Astrocyte of the hippocampus (primary cell): ENCODE measurements at places on chromosomes 3 and 15.

DNA sequence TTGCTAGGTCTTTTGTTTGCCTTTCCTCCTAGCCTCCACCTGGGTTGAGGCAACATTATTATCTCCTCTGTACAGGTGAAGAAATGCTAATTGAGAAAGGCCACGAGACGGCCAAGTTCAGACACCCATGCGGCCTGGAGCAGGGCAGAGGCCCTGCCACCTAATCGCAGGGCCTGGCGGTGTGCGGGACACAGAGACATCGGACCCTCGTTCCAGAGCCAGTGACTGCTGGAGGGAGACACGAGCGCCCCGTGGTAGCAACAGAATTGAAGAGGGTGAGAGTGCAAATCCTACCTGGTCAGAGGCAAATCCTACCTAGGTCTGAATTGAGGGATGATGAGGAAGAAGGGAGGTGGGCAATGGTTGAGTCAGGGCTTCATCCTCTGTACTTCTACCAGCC lies 113.8 kb upstream of the MEF2A start:
- no peak for DNase-seq

- peak; percentile 48 for DNase-seq
Observed at GRCh38 chr3:57179580-57180410, 14.6 kb upstream of the IL17RD start.

DNA sequence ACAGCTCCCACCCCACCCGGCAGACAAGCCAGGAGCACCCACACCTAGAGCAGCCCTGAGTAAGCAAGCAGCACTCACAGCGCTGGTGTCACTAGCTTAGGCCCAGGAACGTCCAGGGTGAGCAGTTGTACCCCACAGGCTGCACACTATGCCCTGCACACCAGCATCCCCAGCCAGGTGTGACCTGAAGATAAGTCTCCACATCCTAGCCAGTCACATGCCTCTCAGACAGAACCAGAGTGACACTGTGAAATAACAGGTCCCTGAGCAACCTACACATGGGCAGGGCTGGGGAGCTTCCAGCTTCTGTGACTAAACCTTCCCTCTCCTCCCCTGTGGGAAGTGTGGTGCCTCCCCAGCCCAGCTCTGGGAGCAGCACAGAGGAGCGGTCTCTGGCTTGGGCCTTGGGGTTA lies 253.6 kb downstream of the UACA start:
- no peak for DNase-seq

GRCh38 chr15:35499723-35500122 lies 46.2 kb downstream of the DPH6 start:
- no peak for DNase-seq

GRCh38 chr15:89656116-89656815 lies 999 bp upstream of the KIF7 start:
- no peak for DNase-seq

GRCh38 chr15:76669521-76670207 lies 235.5 kb downstream of the SCAPER start:
- DNase-seq: no peak

DNA sequence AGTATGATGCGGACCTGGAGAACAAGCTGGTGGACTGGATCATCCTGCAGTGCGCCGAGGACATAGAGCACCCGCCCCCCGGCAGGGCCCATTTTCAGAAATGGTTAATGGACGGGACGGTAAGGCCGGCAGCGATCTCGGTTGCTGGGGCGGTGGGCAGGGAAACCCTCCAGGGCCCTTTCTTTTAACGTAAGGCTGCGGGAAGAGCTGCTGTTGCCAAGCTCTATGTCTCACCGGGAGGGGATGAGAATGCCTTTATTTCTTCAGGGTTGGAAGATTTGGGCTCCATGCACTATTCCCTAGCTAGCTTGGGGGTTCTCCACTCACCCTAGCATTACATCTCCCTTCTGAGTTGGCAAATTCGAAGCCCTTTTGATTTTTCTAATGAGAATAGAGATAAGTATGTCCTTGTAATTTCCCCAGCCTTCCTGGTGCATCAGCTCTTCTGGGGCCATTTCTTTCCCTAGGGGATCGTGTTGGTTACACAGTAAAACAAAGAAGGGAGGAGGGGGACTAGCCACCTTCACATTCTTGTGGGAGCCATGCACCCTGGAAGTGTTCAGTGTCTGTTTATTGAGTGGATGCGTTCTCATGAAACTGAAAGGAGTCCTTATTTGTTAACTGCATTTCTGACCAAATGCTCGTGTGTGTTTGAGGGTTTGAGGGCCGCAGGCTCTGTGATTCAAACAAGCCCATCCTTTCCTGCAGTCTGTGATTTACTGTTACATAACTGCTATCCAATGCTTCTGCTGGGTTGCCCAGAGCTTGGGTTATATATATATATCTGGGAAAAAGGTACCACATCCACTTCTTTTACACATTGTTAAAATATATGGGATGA lies 982 bp downstream of the TAGLN3 start:
- DNase-seq: peak; percentile 46

GRCh38 chr3:45365060-45365459 lies 23.3 kb upstream of the LARS2 start:
- peak; percentile 56 for DNase-seq

DNA sequence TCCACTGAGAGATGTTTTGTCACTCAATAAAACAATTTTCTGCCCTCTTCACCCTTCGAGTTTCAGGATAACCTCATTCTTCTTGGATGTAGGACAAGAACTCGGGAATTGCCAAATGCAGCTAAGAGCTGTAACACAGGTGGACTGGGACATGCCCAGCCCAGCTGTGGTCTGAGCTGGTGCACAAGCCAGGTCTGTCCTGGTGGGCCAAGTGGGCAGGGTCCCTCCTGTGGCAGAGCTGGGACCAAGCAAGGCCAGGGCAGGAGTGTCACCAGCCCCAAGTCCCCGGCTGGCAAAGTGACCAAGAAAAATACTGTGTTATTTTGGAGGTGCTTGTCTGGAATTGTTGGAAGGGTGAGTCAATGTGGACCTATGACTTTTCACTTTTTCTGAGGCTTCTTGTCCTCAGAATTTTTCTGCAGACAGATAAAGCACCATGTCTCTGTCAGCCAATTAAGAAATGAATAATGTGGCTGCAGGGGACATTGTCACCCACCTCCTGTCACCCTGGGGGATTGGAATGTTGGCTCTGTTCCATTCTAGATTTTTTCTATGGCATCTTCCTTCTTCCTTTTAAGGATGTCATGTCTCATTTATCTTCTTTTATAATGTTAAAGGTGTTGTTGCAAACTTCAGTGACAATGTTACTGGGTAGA lies 645.2 kb upstream of the EPHA6 start:
- DNase-seq: no peak

DNA sequence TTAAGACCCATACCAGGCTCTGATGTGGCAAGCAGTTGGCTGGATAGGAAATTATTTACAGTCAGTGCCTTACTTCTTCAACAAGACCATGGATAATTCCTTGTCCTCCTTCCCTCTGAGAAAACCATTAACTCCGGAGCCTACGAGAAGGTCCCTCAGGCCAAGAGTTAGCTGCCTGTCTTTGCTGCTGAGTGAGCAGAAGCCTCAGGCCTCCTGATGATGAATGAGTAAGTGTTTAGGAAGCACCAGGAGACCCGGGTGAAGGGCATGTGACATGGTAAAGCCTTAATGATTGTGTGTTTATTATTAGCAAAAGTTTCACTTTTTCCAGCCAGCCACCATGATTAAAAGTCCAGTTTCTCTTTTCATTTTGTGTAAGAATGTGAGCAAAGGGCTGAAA lies 174.9 kb upstream of the TOPAZ1 start:
- no peak for DNase-seq

GRCh38 chr3:149450281-149450680 lies 24.2 kb upstream of the TM4SF4 start:
- DNase-seq: no peak

- no peak for DNase-seq
Observed at GRCh38 chr3:89494734-89495133, 387.3 kb downstream of the EPHA3 start.

DNA sequence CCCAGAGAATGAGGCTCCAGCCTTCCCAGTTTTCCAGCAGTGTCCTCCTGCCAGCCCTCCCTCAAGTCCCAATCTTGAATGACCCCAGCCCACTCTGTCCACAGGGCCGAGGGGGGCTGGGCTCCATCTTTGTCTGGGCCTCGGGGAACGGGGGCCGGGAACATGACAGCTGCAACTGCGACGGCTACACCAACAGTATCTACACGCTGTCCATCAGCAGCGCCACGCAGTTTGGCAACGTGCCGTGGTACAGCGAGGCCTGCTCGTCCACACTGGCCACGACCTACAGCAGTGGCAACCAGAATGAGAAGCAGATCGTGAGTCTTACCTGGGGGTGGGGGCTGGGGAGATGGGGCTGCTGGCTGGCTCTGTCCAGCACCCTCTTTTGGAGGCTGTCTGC lies 5.6 kb upstream of the FES start:
- DNase-seq: no peak
